OCI-M1 (cell line): ENCODE measurements at places on chromosomes 11 and 22.

GRCh38 chr11:128902515-128903066 is 11.4 kb downstream of the KCNJ5 start:
- DNase-seq = no peak

- peak; percentile 75 for DNase-seq
Measured at GRCh38 chr11:14544611-14545010, 24.4 kb upstream of the PSMA1 start.

DNA sequence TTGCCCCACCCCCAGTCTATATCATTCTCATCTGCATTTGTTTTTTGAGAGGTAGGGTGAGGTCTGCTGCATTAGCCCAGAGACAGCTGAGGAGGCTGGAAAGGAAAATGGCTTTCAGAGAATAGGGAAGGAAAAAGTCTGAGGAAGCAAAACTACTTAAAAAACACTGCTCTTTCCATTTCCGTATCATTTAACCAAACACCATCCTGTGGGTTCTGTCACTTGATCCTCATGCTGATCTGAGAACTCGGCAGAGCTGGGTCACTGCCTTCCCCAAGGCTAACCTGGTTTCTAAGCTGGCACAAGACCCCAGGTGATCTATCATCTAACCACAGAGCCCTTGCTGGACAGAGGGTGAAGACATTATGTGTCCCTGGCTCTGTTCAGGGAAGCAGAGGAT is 1.2 kb downstream of the FOLR2 start:
- peak; percentile 70 for DNase-seq

GRCh38 chr11:11262171-11262920 is 90.7 kb downstream of the CSNK2A3 start:
- no peak for DNase-seq

GRCh38 chr11:111097191-111097590 is 148.3 kb upstream of the POU2AF2 start:
- peak; percentile 45 for DNase-seq

- DNase-seq = no peak
Measured at GRCh38 chr11:24078018-24078417, 418.8 kb upstream of the LUZP2 start.

- DNase-seq = no peak
Measured at GRCh38 chr11:108620958-108621772, 27.6 kb upstream of the EXPH5 start.

DNA sequence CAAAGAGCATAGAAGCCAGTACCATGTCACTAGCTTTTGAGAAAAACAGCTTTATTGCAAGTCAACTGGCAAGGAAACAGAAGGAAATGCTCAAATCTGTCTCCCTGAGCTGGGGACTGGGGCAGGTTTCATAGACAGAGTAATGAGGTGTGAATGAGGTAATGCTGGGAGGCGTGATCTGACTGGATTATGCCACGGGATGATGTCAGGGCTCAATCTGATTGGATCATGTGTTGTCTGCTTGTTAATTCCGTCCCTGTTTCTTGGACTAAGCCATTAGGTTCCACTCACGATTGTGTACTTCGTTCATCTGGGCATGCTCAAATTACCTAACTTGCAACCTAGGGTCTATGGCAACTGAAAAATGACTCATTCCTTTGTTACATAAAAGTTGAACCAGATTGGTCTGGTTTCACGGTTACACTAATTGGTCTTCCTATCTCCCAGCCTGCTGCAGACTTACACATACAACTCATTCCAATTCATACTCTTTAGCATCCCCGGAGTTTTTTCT is 20.2 kb upstream of the OR10A5 start:
- DNase-seq = peak; percentile 48

DNA sequence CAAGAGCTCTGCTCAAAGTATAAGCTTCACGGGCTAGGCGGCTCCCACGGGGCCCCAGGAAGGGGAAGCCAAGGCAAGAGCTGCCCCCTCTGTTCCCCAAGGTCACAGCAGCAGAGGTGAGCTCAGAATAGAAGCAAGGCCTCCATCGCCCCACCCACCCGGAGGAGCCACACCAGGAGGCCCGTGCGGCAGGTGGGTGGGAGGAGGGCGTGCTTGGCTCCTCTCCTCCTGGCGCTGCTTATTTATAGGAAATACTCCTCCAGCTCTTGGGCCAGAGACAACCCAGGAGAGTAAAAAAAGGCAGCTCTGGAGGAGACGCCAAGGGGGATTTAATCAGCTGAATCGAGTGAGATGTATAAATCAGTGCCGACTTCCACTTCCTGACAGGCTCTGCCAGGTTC is 87.8 kb downstream of the FEZ1 start:
- no peak for DNase-seq

- no peak for DNase-seq
Measured at GRCh38 chr11:3823303-3823702, 14.9 kb downstream of the PGAP2 start.

DNA sequence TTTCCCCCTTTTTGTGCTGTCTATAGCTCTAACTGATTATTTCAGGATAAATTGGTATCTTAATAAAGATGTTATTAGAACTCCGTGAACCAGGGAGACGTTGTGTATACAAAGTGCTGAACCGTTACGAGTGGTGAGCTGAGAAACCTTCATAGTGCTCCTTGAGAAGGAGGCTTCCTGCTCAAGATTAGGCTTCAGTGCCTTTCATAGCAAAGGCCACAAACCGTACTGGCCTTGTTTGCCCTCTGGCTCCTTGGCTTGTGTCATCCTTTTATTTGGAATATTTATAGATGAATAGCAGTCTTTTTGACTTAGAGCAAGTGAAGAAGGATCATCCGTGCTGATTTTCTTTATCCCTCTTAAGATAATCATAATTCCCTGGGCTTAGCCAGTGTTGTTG is 16.3 kb downstream of the EIF3L start:
- no peak for DNase-seq

DNA sequence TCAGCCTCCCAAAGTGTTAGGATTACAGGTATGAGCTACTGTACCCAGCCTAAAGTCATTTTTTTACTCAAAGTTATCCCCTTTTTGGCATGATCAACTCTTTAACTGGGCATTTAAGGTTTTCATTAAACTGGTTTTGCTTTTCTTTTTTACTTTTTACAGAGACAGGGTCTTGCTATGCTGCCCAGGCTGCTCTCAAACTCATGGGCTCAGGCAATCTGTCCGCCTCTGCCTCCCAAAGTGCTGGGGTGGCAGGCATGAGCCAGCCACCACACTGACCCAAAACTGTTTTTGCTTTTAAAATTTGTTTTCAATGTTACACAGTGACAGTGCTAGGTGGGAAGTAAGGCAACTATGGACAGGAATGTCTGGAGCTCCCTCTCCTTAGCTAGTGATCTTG is 3.9 kb upstream of the ZBED5 start:
- no peak for DNase-seq

DNA sequence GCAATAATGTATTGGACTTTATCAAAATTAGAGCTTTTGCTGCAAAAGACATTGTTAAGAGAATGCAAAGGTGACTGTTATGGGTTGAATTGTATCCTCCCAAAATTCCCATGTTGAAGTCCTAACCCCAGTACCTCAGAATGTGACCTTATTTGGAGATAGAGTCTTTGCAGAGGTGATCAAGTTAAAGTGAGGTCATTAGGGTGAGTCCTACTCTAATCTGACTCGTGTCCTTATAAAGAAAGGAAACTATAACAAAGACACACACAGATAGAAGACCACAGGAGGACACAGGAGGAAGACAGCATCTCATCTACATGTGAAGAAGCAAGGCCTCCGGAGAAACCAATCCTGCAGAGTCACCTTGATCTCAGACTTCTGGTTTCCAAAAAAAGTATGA is 1011.2 kb downstream of the TBC1D22A start:
- DNase-seq = no peak

DNA sequence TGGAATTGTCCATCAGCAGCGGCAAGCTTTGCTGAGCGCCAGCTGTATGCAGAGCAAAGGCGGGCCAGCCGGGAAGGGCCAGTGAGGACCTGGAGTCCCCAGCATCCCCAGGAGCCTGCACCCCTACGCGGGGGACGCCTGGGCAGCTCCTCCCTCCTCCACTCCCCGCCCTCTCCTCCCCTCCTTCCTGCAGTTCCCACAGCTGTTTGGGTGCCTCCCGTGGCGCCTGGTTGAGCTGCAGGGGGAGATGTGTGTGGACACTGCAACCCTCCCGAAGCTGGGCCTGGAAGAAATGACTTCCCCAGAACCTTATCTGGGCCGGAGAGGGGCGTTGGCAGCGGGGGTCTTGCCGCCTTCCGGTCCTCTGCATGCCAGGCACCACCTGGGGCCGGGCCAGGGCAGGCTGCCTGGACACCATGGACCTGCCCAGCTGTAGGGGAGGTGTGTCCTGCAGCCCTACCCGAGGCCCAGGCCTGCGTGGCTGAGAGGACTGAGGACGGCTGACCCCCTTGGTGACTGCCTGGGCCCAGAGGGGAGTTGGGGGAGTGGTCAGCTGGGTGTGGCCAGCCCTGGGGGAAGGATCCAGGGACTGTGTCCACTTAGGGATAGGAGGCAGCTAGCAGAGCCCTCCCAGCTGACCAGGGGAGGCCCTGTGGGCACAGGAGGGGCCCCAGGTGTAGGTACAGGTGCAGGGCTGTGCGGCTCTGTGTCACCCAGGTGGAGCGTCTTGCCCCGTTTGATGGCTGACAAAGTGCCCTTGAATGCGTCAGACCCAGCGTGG is 16.8 kb upstream of the MUC6 start:
- no peak for DNase-seq

DNA sequence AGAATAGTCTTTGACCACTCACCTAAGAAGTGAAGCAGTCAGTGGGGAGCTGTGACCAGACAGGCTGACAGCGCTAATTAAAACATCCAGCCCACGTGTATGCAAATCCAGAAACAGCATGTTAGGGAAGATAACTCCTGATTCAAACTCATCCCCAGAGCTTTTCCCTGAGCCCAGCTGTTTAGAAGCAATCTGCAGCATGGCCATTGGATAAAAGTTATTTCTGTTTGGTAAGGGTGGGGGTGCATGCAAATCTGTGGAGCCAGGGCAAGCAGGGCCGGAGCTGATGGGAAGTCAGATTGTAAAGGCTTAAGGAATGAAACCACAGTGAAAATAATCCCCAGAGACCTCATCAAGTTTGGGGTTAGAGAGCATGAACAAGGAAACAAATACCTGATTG is 247.9 kb upstream of the KIRREL3 start:
- no peak for DNase-seq

- no peak for DNase-seq
Measured at GRCh38 chr11:75503531-75504099, 22.1 kb downstream of the GDPD5 start.
